ENCODE measurements at places on chromosomes 3 and 15. TPM values are rescaled to one million over a fixed set of nuclear protein-coding genes. Genes with fewer than 3 reads are reported as not detected.

GRCh38 chr3:196712514-196713413, 587 bp downstream of the PIGX start:
- no peak for DNase-seq

DNA sequence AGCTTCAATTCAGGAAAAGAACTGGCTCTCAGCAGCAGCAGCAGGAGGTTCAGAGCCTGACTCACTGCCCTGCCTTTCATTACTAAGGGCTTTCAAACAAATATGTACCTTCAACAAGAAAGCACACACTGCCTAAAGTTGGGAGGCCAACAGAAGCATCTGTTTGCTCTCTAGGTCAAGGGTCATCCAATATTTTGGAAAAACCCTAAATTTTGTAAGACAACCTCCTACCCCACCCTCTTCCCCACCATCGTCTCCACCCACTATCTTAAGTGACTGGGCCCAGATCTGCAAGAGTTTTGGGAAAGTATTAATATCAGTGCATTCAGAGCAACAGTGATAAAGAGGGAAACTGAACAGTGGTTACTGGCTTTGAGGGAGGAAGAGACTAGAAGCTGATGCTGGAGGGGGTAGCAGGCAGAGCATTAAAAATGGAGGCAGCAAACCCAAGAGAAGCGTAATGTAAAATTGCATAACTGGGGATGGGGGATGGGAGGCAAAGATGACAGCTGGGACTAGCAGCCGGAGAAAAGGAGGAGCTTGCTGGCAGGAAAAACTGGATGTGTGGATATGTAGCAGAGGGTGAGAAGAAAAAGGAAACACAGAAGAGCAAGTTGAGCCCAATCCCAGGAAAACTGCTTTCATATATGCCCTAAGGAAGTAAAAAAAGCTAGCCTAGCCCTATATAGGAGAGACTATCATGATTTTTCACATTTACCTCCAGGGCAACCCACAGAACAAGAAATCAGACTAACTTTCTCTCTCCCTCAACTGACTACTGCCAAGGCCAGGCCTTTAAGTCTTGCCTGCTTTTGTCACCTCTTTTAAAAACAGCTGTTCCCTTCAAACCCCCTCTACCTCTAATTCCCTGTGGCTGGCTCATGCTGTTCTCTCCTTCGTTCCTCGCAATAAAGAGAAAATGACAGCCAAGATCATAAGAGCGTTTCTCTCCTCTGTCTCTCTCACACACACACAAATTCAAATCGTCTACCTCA, 31.4 kb downstream of the NPTN start:
- DNase-seq, result no peak

DNA sequence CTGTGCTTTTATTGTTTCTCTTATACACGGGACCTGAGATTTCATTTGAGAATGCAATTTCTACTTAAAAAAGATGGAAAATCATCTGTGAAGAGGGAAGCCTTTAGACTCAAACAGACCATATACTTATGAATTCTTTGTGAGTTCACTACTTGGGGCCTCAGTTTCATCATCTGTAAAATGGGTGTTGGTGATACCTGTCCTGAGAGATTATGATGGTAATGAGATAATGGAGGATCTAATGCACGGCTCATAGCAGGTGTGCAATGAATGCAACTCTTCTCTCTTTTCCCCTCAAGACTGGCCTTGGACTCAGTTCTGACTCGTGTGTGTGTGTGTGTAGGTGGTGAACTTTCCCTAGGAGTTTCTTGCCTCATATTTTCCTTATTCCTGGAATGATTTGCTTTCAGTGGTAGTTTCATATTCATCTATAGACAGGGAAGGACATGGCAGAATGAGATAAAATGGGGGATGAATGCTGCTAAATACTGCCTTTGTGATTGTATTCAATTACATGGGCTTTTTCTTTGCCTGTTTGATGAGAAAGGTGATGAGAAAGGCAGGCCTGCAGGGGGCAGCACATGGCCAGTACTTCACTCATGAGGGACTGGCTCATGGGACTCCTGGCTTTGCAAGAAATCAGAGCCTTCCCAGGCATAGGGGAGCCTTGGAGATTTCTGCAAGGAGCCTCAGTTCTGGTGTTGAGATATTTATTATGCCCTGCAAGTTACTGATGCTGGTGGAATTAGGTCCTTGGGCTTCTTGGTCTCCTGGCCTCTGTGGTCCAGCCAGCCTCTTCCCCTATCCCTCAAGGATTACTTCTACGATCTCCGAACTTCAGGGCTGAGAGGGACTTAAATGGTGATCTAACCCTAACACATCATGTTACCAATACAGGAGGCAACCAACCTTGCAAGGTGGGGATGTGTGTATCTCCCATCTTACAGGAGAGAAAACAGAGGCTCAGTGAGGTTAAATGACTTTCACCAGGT, 70.7 kb downstream of the RPLP1 start:
- DNase-seq, result peak; percentile 64

DNA sequence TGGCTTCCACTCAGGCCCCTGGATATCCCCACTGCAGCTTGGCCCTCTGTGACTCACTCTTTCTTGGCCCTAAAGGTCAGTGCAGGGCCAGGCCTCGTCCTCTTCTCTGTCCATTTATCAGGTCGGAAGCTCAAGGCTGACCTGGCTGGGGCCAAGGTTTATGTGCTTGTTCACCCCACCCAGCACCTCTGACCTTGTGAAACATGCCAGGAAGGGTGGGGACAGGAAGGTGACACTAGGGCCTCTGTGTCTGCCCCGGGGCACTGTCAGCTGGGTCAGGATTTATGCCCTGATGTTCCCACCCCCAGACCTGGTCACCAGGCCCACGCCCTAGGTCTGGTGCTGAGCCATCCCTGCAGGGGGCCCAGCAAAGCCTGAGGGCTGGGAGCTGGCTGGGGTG, 103.8 kb downstream of the FBLN2 start:
- no peak for DNase-seq

GRCh38 chr3:17755836-17756235, 13.4 kb upstream of the TBC1D5 start:
- no peak for DNase-seq

- DNase-seq, result no peak
Observed at GRCh38 chr15:80099241-80099640, 39.8 kb downstream of the ZFAND6 start.

- no peak for DNase-seq
Observed at GRCh38 chr15:87089551-87089950, 1009.9 kb downstream of the AGBL1 start.

DNA sequence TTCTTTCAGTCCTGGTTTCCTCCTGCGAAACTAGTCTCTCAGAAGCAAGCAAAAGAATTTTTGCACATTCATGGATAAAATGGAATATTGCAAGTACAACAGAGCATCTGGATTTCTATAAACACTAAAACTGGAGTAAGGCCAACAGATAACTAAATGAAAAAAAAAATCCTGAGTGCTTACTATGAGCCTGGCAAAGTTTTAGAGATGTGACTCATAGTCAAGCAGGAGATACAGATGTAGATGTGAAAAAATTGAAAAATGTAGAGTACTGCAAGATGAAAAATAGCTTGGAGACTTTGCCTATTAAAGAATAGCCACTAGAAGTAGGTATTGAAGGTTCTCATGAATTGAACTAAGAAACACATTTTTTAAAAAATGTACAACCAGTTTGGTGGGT, 397.4 kb downstream of the OTOL1 start:
- DNase-seq, result no peak

DNA sequence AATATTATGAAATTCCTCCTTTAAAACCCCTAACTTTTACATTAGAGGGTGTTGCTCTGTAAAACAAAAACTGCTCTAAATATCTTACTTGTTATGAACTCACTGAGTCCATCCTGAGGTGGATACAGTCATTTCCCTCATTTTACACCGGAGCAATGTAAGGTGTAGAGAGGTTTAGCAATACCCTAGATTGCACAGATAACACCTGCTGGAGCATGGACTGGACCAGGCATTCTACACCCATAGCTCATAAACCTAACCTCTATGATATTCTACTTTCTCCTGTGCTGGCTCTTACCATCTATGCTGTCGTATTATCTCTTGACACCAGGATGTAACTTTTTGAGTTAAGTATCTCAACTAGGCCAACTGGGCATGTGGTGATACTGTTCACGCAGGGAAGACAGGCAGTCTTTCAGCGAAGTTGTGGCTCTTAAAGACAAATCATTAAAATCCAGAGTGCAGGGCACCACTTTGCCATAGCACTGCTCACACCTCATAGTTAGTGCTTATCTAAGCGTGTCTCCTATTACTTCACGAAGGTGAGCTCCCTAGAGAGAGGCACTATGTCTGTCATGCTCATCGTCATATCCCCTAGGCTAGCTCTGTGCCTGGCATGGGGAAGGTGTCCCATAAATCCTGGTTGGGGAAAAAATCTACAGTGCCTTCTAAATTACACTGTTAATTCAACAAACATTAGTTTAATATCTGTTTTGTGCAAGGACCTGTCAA, 100.1 kb upstream of the SLC2A2 start:
- DNase-seq, result no peak

DNA sequence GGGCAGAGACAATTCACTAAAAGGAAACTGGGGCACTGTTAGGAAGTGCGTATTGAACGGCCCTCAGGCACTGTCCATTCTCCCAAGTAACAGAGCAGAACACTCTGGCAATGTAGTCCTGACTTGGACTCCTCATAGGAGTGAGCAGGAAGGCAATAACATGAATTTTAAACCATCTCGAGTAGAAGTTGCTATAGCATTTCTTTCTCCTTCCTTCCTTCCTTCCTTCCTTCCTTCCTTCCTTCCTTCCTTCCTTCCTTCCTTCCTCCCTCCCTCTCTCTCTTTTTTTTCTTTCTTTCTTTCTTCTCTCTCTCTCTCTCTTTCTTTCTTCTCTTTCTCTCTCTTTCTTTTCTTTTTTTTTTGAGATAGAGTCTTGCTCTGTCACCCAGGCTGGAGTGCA, 46.4 kb upstream of the TRA2B start:
- DNase-seq, result no peak

GRCh38 chr3:47010111-47010712, 30.7 kb downstream of the NBEAL2 start:
- DNase-seq, result no peak

DNA sequence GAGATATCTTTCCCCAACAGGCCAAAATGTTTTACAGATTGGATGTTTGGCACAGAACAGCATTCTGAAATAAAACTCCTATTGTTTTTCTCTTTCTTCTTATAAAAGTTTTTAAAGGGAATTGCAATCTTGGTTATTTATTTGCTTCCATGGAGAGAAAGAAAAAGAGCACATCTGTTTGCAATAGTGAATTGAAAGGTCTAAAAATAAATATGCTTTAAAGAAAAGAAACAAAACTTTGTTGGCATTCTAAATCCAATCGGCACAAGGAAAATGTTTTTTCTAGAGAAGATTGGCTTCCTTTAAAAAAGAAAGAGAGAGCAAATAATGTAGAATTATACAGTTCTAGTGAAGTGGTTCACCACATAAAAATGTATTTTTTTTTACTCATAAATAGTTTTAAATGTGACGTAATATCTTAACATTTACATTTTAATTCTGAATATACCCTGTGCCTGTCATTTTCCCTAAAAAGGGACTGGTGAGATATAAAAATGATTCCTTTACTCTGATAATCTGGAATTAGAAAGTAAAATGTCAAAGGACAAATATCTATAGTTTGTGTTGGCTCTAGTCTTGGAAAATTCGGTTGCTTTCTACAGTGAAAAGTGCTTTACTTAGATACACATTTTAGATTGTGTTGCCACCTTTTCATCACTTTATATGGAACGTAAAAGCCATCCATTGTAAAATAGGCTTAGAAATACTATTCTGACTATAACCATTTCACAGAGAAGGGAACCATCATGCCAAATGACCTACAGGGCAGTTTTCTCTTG, 257.4 kb upstream of the CBLB start:
- no peak for DNase-seq

- peak; percentile 18 for DNase-seq
Observed at GRCh38 chr15:58396181-58396580, 35.6 kb upstream of the LIPC start.

DNA sequence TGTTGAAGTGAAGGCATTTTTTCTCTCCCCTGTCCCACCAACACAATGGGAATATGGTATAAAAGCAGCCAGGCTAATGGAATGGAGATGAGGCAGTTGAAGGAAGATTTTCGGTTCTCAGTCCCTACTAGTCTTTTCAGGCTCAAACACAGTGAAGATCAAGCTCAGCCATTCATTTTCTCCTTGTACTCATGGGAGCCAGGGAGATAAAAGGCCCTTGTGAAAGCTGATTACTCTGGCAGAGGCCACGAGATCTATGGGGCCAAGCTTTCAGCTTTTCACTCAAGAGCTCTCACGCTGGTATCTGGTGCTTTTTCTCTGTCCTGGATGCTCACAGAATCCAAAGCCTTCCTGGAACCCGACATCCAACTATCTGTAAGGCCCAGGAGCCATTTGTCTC, 14.5 kb upstream of the FAN1 start:
- DNase-seq, result no peak

DNA sequence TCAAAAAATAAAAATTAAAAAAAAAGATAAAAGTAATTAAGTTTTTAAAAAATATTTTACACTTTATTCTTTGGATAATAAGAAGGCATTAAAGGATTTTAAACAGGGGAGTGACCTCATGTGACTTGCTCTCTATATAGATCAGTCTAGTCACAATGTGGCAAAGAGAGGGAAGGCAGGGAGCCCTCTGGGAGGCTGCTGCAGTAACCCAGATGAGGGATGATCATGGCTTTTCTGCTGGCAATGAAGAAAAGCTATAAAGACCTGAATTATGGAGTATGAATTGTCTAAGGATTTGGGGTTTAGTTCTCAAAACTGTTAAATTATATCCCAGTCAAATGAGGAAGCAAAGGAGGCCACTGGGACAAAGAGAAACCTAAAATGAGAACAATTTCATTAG, 58.1 kb downstream of the SUMF1 start:
- DNase-seq, result no peak

DNA sequence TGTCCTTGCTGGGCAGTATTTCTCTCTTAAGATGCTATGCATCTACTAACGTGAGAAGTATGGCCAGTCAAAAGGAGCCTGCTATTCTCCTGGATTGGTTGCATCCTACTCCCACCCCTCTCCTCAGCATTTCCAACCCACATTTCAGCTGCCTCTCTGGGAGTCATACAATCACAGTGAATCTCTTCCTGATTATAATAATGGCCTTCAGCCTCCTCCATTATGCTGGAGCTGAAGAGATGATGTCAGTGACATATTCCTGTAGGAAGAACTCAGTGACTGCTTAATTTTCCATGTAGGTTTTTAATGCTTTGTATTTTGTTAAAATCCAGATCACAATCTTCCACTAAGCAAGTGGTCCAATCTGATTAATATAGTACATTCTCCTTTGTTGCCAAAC, 82.7 kb upstream of the SUCLG2 start:
- no peak for DNase-seq

- no peak for DNase-seq
Observed at GRCh38 chr15:90994059-90994416, 297 bp downstream of the PRC1 start.

GRCh38 chr3:181622365-181622764, 89.4 kb upstream of the SOX2 start:
- no peak for DNase-seq

The ITIH4 gene
- 0.10 TPM for total RNA-seq

The CNTN4 gene
- total RNA-seq, result 3.3 TPM

The CCDC13 gene
- not detected for total RNA-seq

The WDR49 gene
- not detected for total RNA-seq

The GOLGA6C gene
- not detected for total RNA-seq

The CFAP100 gene
- total RNA-seq, result not detected

The STRIT1 gene
- total RNA-seq, result not detected

The C3orf22 gene
- not detected for total RNA-seq

The CTXN2 gene
- not detected for total RNA-seq

The CYP1A1 gene
- total RNA-seq, result 2.3 TPM

Measured in H4 (cell line).